ENCODE measurements at places on chromosomes 7 and 10.

GRCh38 chr7:90869335-90869734, 273.2 kb downstream of the CDK14 start:
- no peak for DNase-seq

GRCh38 chr10:7832060-7832459, 13.8 kb downstream of the TAF3 start:
- DNase-seq = no peak

DNA sequence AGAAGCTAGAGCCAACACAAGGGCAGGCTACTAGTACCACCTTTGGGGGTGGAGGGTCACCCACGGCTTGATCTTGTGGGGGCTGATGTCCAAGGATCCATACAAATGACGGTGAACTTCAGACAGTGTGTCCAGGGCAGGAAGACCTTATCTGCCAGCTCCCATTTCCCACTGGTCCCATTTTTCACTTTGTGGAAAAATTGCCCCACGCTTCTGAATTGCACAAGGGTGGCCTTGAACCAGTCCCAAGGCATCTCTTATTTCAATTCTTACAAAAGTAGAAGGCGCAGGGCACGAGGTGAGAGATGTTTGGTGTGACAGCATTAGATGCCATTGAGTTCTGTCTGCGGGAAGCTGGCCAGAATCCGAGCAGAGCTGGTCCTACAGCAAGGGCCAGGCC, 252.7 kb upstream of the CELF2 start:
- DNase-seq = no peak

GRCh38 chr10:71251319-71251718, 38.9 kb downstream of the UNC5B start:
- no peak for DNase-seq

GRCh38 chr7:116692401-116693308, 20.7 kb downstream of the MET start:
- no peak for DNase-seq

GRCh38 chr7:96236198-96237039, 85.5 kb downstream of the SLC25A13 start:
- peak; percentile 56 for DNase-seq

- DNase-seq = no peak
Measured at GRCh38 chr7:80316811-80317210, 182.2 kb downstream of the GNAI1 start.

DNA sequence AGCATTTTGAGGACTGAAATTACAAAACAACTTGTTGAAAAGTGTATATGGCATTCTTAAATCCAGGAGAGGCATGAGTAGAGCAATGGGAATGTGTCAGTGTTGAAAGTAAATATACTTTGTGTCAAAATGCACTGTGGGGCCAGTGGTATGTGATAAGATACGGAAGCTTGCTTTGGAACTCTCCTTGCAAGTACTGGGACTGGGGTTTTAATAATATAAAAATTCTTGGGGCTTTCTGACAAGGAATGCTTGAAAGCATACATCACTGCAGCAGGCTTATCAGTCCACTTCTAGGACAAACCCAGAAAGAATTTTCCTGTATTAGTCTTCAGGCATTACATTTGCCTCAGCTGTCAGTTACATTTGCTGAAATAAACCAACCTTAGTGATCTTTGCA, 472.8 kb upstream of the FZD8 start:
- DNase-seq = no peak

GRCh38 chr7:92831716-92832533, 4.4 kb downstream of the CDK6 start:
- DNase-seq = no peak

DNA sequence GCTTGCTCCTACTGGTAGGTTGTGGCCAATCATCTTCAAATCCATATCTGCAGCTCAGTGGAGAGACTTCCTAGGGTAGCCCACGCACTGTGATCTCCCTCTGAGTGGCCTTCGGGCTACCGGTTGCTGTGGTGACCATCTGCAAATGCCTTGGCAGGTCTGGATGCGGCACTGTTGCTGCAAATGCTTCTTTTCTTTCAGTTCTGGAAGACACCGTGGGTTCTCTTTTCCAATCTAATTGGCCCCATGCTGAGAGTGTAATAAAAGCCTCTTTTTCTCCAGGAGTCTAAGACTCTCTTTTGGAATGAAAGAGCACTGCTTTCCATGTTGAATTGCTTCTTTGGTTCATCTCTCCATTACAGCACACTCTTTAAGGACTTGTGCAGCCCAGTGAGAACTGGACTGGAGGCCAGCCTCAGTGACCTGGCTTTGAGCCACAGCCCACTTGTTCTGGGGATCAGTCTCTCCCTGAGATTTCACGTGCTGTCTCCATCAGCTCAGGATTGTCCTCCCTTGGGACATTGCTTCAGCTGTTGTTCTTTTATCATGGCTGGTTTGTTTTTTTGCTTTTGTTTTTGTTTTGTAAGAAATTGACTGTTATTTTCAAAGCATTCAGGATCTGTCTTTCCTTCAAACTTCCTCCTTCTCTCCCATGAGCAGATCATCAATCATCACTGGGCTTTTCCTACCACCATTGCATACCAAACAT, 286.6 kb downstream of the BMPER start:
- no peak for DNase-seq

- no peak for DNase-seq
Measured at GRCh38 chr10:116289652-116290051, 16.6 kb upstream of the GFRA1 start.

DNA sequence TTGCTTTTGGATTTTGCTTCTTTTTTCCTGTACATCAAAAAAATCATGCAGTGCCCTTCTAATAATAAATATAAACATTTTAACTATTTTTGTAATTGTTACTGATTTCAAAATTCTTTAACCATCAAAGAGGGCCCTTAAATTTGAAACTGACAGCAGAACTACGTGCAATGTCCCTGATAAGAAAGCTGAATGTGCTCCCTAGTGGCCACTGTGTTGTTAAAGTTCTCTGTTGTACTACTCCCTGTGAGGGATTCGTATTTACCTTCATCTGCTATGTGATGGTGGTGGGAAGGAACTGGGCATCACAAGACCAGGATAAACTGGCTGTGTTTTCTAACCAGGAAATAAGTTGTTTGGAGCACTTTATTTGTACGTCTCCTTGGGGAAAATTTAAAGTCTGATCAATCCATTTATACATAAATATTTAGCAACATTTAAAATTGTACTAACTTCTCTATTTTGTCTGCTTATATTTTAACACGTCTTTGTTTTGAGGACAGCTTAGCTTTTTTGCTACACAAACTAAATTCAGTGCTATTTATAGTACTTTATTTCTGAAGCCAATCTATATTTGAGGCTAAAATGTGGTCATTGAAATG, 322.4 kb downstream of the HGF start:
- DNase-seq = peak; percentile 73

DNA sequence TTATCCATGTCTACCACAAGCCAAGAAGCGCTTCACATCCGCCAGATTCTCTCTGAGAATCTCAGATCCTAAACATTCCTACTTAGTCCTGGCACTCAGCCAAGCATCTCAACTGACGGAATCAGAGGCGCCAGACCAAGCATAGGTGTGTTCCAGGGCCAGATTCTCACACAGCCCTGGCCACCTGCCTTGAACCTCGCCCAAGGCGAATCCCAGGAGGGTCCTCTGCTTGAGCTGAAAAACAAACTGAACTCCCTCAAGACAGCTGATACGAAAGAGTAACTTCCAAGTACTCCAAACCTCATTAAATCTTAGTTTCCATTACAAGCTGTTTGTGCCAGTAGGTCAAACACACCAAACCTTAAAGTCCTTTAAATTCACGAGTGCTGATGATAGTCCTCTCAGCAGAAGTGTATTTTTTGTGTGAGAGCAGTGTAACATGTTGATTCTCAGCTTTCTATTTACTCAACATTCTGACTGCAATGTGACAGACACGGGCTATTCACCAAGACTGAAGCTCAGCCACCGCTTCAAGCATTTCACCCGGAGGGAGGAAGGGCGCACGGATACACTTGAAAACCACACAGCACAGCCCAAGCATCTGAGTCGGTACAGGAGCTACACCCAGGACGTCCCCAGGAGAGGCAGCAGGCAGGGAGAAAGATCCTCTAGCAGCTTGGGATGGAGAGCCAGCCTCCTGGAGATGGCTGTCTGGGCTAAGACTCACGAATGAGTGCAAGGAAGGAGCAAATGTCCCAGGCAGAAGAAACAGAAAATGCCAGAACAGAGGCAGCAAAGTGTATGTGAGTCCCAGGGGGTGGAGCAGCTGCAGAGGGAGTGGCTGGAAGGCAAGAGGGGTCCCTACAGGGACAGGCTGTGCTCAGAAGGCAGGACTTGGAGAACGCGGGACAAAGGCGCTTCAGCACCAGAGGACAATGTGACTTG, 6.0 kb downstream of the PARD3 start:
- DNase-seq = no peak

- no peak for DNase-seq
Measured at GRCh38 chr10:1320739-1321320, 264.6 kb downstream of the WDR37 start.

GRCh38 chr10:121616291-121616690, 18.0 kb upstream of the FGFR2 start:
- DNase-seq = no peak

DNA sequence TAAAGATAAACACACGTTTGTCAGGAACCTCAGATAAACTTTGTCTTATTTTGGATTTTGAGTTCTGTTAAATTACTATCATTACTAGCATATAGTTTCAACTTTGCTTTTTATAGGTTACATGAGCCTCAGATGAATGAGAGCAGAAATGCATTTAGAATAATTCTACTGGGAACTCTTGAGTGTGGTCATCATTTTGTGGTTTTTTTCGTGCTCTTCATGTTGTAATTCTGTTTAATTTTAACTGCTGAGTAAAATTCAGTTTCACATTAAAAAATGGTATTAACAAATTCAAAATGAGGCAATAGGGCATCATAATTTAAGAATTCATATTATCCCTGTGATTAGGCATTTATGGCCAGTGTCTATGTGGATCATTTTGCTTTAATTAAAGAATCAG, 72.9 kb downstream of the GNAI1 start:
- no peak for DNase-seq

DNA sequence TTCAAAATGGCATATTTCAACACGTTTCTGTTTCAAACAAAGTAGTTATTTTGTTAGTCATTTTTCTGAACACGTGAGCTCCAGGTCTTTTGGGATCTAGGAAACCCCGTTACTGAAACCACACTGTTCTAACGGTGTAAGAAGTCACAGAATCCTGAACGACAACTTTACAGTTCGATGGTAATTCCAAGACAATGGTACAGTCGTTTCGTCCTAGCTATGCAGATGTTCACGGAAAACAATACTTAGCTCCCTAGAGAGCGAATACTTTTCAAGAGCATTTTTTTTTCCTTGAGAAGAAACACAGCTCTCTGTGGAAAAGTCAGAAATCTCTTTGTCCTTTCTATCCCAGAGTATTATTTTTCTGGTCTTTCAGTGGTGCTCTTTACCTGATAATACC, 254.1 kb downstream of the ADARB2 start:
- no peak for DNase-seq

- no peak for DNase-seq
Measured at GRCh38 chr7:38276096-38276877, 2.9 kb upstream of the TARP start.

GRCh38 chr10:89295597-89295996, 6.2 kb upstream of the IFIT2 start:
- DNase-seq = no peak

DNA sequence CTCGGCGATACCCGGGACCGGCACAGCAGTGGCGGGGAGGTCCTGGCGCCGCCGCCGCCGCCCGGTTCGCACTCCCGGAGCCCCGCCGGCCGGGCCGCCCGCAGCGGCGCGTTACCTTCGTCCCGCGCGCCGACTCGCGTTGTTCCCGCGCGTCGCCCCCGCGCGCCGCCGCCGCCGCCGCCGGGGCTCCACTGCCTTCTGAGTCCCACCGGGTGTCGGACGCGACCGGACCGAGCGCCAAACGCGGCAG, at the start of gene EZH2:
Gene EZH2, minus strand, starts transcription at position 243 of the 250 bp plus-strand sequence. CDS start 36,993 bp downstream, outside the sequence.
- no peak for DNase-seq

DNA sequence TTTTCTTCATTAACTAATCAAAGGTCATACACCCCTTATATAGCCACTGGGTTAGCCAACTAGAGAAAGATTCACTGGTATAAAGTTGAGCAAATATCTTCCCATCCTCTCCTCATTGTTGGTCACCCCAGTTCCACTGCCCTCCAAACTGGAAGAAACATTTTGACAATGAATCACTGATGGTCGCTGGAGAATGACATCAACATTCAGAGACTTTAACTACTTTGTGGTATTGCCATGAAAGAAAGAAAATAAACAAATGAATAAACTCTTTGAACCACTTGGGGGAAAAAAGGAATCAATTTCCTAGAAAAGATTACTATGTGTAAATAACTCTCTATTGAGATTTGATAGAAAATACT, 23.4 kb downstream of the HYCC1 start:
- no peak for DNase-seq

- DNase-seq = no peak
Measured at GRCh38 chr7:105097619-105098018, 83.6 kb downstream of the KMT2E start.

DNA sequence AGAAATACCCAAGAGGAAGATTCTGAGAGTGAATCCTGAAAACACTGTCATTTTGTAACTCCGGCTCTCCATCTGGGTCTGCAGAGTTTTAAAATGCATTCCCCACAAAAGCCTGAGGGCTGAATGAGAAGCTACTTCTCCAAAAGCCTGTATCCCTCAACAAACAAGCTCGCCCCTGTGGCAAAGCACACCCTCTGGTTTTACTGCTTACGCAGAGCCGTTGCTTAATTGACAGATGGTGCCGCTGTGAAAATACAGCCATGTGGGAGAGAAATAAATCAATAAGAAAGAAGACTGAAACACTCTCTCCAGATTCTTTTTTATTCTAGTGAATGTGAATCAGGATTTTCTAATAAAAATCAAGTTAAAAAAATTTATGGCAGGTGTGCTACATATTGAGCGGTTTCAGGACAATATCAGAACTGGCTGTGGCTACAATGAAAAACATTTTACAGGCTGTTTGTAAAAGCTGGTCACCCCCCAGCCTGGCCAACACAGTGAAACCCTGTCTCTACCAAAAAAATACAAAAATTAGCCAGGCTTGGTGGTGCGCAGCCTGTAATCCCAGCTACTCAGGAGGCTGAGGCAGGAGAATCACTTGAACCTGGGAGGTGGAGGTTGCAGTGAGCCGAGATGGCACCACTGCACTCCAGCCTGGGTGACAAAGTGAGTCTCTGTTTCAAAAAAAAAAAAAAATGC, 32.5 kb downstream of the C7orf33 start:
- peak; percentile 97 for DNase-seq

- DNase-seq = no peak
Measured at GRCh38 chr10:117352724-117353123, 22.5 kb downstream of the PDZD8 start.

GRCh38 chr7:121634356-121634755, 238.2 kb upstream of the FAM3C start:
- no peak for DNase-seq

- no peak for DNase-seq
Measured at GRCh38 chr10:97173036-97173435, 12.7 kb downstream of the SLIT1 start.

GRCh38 chr7:47253650-47254080, 328.2 kb downstream of the TNS3 start:
- no peak for DNase-seq

- DNase-seq = peak; percentile 29
Measured at GRCh38 chr7:30750683-30751650, 968 bp upstream of the INMT start.

GRCh38 chr7:128137181-128137580, 103.9 kb upstream of the LEP start:
- DNase-seq = no peak

All from NCI-H1694 (cell line).